ENCODE measurements at places on chromosomes 5 and 9.

DNA sequence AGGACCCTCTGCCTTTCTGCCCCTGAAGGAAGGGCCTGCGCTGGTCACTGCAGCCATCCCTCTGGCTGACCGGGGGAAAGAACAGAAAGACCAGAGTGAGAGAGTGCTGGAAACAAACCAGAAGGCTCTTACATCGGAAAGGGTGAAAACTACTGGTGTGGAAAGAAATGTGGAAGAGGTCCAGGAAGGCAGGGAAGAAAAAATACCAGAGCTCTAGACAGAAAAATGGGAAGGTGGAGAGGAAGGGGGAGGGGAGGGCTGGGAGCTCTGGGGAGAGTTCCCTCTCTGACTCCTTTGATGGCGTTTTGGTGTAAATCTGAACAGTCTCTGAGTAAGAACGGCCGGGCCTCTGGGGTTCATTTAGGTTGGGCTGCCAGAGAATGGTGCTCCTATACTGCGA lies 47.7 kb downstream of the COL23A1 start:
- DNase-seq = no peak
- H3K4me1 ChIP-seq = no peaks in the 10 kb centered on the region
- no peaks in the 10 kb centered on the region for H3K27me3 ChIP-seq
- H3K36me3 ChIP-seq = no peaks in the 10 kb centered on the region
- H3K4me3 ChIP-seq = no peak overlapping the region

DNA sequence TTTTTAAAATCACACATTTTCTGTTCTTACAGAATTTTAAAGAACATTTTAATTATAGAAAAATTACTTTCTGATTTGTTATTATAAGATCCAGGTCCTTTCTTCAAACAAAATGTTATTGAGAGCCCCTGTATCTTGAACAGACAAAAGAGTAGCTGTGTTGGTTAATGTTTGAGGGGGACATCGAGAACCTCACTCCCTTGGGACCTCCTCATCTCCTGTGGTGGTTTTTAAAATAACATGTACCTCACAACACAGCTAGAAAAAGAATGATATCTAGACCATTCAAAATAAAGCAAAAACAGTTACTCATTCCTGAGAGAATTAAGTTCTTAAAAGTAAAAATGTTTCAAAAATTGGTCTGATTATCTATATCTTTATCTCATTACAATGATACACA lies 54.7 kb downstream of the VCAN start:
- no peaks in the 10 kb centered on the region for H3K27me3 ChIP-seq
- no peaks in the 10 kb centered on the region for H3K36me3 ChIP-seq
- DNase-seq = no peak

DNA sequence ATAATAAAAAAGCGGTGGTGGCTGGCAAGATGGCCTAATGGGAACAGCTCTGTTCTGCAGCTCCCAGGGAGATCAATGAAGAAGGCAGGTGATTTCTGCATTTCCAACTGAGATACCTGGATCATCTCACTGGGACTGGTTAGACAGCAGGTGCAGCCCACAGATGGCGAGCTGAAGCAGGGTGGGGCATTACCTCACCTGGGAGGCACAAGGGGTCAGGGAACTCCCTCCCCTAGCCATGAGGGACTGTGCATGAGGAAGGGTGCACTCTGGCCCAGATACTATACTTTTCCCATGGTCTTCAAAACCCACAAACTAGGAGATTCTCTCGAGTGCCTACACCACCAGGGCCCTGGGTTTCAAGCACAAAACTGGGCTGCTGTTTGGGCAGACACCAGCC lies 45.6 kb upstream of the PTGER4 start:
- no peak overlapping the region for H3K27ac ChIP-seq
- no peaks in the 10 kb centered on the region for H3K36me3 ChIP-seq
- no peaks in the 10 kb centered on the region for H3K4me1 ChIP-seq

DNA sequence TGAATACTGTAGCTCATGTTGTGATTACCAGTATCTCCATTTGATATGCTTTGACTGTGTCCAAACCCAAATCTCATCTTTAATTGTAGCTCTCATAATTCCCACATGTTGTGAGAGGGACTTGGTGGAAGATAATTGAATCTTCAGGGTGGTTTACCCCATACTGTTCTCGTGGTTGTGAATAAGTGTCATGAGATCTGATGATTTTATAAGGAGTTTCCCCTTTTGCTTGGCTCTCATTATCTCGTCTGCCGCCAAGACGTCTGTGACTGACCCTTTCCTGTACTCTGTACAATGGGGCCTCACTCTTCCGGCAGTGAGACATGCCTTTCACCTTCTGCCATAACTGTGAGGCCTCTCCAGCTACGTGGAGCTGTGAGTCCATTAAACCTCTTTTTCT lies 59.3 kb downstream of the TRIO start:
- no peaks in the 10 kb centered on the region for H3K36me3 ChIP-seq
- peaks cover 26% of the 10 kb centered on the region for H3K4me1 ChIP-seq
- no peak overlapping the region for H3K4me3 ChIP-seq
- H3K27me3 ChIP-seq = no peaks in the 10 kb centered on the region
- peak overlapping the region; percentile 47 for H3K27ac ChIP-seq

DNA sequence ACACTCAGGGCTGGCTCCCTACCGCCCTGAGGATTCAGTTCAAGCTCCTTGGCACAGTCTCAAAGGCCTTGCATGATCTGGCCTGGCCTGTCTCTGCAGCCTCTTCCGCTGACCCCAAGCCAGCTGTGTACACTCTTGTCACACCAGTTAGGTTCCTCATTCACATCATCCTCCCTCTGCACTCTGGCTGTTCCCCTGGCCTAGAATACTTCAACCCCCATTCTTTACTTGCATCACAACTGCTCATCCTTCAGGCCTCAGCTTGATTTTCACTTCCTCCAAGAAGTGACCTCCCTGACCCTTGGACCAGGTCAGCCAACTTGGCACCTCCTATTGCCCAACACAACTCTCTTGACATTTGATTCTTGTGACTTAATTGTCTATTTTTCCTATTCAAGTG lies 18.9 kb upstream of the PFDN1 start:
- H3K4me3 ChIP-seq = no peak overlapping the region
- H3K27ac ChIP-seq = peak overlapping the region; percentile 88
- DNase-seq = peak; percentile 32
- no peaks in the 10 kb centered on the region for H3K27me3 ChIP-seq

DNA sequence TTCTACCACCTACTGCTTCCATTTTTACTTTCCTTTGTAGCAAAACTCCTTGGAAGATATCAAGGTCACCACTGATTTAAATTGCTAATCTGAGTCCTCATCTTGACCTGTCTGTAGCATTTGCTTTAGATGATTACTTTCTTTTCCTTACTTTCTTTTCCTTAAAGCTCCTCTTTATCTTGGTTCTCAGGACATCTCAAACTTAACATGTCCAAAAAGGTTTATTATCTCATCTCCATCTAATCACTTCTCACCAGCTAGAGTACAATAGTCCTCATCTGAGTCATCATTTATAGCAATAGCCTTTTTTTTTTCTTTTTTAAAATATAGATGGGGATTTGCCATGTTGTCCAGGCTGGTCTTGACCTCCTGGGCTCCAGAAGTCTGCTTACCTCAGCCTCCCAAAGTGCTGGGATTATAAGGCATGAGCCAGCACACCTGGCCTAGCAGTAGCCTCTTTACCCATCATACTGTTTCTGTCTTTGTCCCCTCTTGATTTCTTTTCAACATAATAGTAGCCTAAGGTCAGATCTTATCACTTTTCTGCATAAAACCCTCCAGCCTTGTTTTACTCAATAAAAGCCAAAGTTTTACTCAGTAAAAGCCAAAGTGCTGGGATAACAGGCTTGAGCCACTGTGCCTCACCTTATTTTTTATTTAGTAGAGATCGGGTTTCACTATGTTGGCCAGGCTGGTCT lies 32.9 kb upstream of the GPR21 start:
- no peak overlapping the region for H3K4me3 ChIP-seq
- peaks cover 5% of the 10 kb centered on the region for H3K4me1 ChIP-seq
- no peak overlapping the region for H3K27ac ChIP-seq
- no peaks in the 10 kb centered on the region for H3K36me3 ChIP-seq
- DNase-seq = no peak
- H3K27me3 ChIP-seq = no peaks in the 10 kb centered on the region
